ENCODE measurements at places on chromosomes 13 and 19.

- no peak for DNase-seq
Observed at GRCh38 chr13:74868049-74868448, 613.9 kb downstream of the TBC1D4 start.

DNA sequence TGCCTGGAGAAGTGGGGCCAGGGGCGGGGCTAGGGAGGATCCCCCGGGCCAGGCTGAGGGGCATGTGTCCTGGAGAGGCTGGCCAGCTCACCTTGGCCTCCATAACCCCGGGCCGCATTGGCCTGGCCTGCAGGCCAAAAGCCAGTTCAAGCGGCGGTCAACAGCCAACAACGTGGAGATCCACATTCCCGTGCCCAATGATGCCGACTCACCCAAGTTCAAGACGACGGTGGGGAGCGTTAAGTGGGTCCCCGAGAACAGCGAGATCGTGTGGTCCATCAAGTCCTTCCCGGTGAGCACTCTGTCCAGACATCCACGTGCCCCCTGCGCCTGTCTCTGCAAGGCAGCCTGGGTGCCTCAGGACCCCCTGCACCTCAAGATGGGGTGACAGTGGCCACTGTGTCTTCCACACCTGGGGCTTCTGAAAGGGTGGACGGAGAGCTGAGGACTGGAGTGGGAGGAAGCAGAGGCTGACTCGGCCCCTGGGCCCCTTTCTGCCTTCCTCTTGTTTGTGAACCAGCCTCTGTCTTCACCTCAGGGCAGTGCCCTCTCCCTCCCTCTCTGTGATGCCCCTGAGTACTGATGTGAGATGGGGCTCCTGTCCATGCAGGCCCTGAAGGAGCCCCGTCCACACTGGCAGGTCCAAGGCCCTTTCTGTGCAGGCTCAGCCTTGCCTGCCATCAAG lies 31.1 kb downstream of the AP1M1 start:
- DNase-seq, result no peak

DNA sequence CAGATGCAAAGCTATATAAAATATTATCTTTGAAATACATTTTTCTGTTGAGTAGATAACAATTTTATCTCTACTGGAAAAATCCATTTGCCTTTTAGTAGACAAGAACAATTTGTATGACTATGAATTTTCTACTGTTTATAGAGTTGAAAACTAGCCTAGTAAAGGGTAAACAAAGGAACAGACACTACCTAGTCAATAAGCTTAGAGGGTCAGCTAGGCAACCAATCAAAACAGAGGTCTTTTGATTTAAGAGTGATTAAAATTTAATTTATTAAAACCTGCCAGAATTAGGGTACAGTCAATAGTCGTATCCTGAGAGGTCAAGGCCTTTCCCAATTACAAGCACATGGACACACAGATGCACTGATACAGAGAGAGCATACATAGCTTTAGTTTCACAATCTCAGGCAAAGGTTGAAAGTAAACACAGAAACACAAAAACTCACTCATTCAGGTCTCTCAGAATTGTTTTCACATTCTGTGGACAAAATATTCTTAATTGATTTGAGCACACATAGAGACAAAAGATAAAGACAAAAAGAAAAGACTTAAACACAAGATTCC lies 24.5 kb upstream of the GPC6 start:
- no peak for DNase-seq

- DNase-seq, result no peak
Observed at GRCh38 chr19:19849056-19849455, 16.6 kb upstream of the ZNF253 start.

GRCh38 chr19:29831686-29832085 lies 19.9 kb downstream of the CCNE1 start:
- DNase-seq, result no peak
